ENCODE measurements at places on chromosomes 1 and 21.

DNA sequence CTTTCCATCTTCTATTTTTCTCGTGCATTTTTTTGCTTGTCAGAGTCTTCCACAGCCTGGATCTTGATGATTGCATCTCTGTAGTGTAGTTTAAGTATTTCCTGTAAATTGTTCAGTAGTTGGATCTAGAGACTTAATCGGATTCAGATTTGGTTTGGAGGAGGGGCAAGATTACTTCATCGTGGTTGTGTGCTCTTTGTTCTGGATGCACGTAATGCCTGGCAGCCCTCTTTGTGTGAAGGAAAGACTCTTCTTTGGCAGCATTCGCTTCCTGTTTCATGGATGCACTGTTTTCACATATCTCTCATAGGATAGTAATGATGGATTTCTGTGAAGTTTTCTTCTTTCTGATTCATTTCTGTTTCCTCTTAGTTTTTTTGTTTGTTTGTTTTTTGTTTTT lies 14.2 kb downstream of the SEMA4A start:
- no peak for DNase-seq

- peak; percentile 88 for DNase-seq
These were observed 329.2 kb downstream of the TGFB2 start for GRCh38 chr1:218674280-218674773.

DNA sequence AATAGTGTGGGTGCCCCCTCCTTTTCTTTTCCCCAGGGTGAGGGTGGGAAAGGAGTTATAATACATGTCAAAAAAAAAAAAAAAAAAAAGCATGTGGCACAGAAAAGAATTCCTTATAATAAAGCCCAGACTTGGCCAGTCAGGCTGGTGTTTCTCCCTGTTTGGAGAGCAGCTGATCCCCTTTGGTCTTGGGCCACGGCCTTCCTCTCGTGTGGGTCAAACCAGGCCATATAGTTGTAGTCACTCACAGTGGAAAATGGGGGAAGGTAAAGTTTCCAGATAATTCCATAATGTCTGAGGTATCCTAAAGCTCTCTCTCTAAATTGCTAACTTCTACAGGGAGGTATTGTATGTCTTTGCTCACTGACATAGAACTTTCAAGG lies 22.0 kb downstream of the CLIC6 start:
- no peak for DNase-seq

GRCh38 chr21:38683222-38683621 lies 122.5 kb upstream of the ETS2 start:
- DNase-seq, result no peak

DNA sequence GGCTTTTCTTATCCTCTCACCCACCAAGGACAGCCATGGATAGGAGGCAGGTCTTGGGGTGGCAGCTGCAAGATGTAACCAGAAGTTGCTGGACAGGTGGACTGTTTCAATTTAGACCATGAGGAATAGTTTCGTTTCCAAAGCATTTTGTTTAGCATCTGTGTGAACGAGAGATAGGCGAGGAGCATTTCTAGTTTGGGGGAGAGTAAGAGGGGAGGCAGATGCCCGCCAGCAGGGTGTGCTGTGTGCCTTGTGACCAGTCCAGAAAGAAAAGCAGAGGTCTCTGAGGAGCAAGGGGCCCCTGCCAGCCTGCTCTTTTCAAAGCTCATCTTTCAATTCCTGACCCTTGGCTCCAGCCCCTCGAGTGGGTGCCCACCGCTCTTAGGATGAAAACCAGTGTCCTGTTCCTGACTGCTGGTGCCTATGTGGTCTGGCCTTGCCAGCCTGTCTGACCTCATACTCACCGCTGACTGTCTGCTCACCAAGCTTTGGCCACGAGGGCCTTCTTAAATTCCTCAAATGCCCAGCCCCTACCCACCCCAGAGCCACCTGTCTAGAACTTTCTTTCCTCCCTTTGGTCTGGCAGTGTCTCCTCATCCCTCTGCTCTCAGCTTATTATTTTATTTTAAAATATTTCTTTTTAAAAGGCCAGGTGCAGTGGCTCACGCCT lies 8.5 kb downstream of the SERINC2 start:
- DNase-seq, result peak; percentile 24

- DNase-seq, result no peak
These were observed 32.3 kb upstream of the DIPK1A start for GRCh38 chr1:92993581-92993980.

DNA sequence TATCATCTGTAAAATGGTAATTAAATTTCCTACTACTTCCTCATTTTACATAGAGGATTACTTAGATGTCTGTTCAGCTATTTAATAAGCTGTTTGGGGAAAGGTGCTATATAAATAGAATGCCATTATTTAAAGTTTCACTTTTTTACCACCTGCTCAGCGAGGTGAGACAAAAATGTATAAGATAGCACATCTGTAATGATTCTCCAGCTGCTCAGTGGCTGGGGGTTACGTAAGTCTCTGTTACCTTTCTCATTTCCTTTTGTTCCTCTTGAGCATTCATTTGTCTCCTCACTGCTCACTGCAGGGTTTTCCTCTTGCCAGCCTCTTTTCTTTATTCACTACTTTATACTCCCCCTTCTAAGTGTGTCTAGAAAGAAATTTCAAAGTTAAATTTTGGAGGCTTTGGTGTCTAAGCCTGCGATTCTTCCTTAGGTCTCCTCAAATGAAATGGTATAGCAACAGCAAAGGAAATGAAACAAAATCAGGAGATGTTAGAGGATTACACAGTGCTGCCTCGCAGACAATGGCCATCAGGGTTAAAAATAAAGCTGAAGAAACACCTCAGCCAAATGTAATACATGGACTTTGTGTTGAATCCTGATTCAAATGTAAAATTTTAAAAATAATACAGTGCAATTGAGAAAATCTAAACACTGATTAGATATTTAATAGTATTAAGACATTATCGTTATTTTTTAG lies 6.8 kb downstream of the RGS8 start:
- no peak for DNase-seq

DNA sequence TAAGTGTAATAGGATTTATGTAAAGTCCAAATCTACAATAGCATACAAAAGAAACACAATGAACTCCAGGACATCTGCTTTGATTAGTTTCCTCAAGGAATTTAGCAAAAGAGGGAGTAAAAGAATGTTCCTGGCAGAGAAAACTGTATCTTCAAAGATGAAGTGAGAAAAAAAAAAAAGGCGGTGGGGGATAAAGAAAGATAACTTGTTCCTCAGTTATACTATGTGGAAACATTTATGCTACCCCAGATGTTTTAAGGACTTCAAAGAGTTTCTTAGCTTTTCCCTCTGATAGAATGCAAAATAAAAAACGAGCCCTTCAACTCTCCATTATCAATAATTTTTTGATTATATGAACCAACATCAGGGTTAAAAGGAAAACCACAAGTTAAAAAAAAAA lies 908.9 kb upstream of the ADGRL2 start:
- DNase-seq, result no peak

DNA sequence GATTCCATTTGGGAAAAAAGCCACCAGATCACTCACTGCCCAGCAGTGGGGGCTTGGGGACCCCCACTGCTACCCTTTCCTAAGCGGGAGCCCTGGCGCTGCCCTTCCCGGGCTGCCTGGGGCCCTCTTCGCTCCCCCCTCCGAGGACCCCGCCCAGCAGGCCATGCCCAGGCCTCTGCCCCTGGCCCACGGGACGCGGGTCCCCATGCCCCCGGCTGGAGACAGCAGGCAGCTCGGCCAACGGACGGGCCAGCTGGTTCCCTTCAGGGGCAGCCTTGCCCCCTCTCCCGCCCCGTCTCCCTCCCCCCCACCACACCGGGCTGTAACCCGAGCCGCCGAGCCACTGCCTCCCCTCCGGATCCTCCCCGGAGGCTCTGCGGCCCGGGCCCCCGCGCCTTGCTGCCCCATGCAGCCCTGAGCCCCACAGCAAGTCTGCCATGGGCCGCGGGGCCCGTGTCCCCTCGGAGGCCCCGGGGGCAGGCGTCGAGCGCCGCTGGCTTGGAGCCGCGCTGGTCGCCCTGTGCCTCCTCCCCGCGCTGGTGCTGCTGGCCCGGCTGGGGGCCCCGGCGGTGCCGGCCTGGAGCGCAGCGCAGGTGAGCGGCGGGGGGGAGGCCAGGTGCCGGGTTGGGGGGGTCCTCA lies at the start of gene MMP23B:
TSS of gene MMP23B (plus strand) at position 392 of the 639 bp plus-strand sequence. CDS start at position 438, 46 bp downstream.
- peak; percentile 92 for DNase-seq

DNA sequence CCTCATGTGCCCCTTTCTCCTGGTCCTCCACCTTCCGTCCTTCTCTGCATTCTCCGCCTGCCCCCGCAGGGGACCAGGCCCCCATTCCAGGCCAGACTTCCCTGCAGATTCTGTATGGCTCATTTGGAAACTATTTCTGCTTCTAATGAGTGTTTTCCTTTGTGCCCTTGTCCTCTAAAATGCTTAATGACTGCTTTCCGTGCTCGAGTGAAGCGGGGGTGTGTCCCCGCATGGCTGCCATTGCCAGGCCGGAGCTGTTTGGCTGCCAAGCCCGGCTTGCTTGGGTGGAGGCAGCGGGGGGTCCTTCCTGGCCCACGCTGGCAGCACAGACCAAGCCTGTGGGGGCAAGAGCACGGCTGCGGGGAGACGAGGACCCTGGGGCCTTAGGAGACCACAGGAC lies 299.3 kb upstream of the VAMP3 start:
- DNase-seq, result no peak

DNA sequence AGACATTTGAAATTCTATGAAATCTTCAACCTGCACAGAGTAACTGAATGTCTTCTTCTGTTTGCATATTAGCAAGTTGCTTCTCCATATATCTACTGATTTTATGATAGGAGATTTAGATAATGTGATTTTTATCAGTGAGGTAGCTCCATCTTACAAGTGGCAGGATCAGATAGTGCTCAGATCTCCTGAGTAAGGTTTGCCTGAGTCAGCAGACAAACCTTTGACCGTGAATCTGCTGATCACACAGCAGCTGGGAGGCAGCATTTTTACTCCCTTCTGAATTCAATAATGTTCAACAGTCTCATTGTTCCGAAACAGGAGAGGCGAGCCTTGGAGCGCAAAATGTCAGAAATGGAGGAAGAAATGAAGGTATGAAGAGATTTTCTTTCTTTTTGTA lies 141.4 kb downstream of the SYT2 start:
- no peak for DNase-seq

GRCh38 chr1:169676001-169676400 lies 35.4 kb downstream of the SELL start:
- no peak for DNase-seq

DNA sequence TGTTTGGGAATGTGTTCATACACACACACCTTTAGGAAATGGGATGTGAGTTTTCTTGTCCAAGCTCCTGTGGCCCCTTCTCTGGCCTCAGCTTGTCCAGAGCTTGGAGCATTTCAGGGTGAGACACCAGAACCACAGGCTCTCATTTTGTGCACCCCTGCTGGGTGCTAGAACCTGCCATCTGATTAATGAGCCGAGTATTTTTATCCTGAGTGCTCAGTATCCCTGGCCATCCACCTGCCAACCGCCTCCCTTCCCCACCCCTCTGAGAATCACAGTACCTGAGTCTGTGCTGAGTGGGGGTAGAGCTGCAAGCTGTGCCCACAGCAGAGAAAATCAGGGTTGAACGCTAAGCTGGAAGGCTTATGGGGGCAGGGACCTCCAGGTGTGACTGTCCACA lies 1.4 kb downstream of the CASQ1 start:
- no peak for DNase-seq

- no peak for DNase-seq
These were observed 2.1 kb downstream of the PRELP start for GRCh38 chr1:203477748-203478147.

DNA sequence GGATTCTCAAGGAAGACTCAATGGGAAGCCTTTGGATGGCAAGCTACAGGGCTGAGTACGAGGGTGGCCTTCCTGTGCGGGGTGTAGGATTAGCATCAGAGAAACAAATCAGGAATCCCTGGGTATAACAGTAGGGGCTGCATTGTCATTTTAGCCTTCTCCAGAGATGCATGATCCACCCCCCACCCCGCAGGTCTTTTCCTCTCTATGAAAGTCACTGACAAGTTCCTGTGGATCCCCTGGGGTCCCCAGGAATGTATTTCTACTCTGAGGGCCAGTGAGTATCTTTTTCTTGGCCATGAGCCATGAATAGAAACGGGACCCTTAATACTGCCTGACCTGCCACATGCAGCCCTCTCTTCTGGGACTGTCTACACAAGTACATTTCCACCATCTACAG lies 473.0 kb upstream of the VAMP3 start:
- DNase-seq, result no peak

GRCh38 chr21:33963848-33964555 lies 48.4 kb upstream of the ATP5PO start:
- no peak for DNase-seq

- no peak for DNase-seq
These were observed 28.4 kb upstream of the LIN9 start for GRCh38 chr1:226337276-226337875.

GRCh38 chr1:202349206-202349928 lies 868 bp downstream of the PPP1R12B start:
- peak; percentile 62 for DNase-seq

DNA sequence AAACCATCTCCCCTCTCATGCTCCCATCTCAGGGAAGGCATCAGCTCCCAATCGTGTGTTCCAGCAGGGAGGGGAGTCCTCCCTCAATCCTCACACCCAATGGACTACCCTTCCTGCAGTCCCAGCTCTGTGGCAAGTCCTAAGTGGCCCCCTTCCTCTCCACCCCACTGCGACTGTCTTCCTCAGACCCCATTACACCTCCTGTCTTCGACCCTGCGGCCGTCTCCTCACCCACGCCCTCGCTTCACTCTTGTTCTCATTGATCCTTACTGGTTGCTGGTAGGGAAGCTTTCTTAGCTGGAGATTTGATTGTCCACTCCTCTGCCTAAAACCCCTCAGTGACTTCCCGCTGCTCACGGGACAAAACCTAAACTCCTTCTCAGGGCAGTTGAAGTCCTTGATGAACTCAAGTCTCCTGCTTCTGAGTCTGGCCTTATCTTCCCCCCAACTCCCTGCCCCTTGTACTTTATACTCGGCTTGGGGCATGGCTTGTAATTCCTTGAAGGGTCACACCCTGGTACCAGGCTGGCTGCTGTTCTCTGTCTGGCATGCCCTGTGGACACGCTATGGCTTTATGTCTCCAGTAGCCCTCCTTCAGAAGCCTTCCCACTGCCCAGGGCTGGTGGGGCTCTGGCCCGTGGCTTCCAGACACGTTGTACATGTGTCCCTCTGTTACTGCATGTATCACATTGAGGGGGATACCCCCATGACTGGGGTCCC lies 2.3 kb upstream of the EPS8L3 start:
- no peak for DNase-seq

DNA sequence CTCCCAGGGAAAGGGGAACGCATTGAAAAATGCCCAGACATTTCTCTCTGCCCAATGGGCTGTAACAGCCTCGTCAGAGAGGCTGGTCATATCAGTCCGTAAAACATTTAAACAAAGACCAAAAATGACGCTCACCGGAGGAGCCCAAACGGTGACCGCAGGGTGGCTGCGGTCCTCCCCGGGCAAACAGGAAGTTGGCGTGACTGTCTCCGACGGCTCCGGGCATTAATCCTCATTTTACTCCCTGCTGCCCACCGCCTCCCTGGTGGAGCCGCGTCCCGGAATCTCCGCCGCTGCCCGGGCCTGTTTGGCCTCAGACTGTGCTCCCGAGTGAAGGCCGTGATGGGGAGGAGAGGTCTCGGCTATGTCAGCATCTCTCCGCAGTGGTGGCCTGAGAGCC lies 9.9 kb downstream of the PRDM16 start:
- no peak for DNase-seq
